ENCODE measurements at places on chromosomes 4 and X. TPM values are rescaled to one million over a fixed set of nuclear protein-coding genes. Genes with fewer than 3 reads are reported as not detected.
A peak's percentile ranks its signal among the peaks of the same experiment; 100 is the strongest.

DNA sequence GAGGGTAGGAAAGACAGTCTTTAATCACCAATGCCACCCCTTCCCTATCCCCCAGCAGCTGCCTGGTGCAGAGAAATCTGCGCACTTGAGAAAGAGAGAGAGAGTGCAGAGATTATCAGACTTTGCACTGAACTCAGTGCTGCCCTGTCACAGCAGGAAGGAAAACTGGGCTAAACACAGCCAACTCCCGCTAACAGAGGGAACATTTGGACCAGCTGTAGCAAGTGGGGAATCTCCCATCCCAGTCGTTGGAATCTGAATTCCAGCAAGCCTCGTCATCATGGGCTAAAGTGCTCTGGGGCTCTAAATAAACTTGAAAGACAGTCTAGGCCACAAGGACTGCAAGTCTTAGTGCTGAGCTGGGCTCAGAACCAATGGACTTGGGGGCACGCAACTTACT is 168.7 kb downstream of the DLG3 start:
- no peak for DNase-seq

- no peak for DNase-seq
Measured at GRCh38 chrX:70096052-70096451, 33.8 kb downstream of the OTUD6A start.

- no peak for DNase-seq
Measured at GRCh38 chrX:121851033-121851432, 803.6 kb downstream of the GLUD2 start.

- no peak for DNase-seq
Measured at GRCh38 chr4:40750461-40751258, 905 bp downstream of the NSUN7 start.

- DNase-seq = no peak
Measured at GRCh38 chr4:110586131-110586850, 36.6 kb downstream of the PITX2 start.

- no peak for DNase-seq
Measured at GRCh38 chr4:185625503-185625902, 90.2 kb upstream of the PDLIM3 start.

- no peak for DNase-seq
Measured at GRCh38 chr4:148435654-148436406, 6.4 kb downstream of the NR3C2 start.

The CLNK gene
- not detected for total RNA-seq

- DNase-seq = no peak
Measured at GRCh38 chrX:27976284-27976683, 5.0 kb downstream of the DCAF8L1 start.

DNA sequence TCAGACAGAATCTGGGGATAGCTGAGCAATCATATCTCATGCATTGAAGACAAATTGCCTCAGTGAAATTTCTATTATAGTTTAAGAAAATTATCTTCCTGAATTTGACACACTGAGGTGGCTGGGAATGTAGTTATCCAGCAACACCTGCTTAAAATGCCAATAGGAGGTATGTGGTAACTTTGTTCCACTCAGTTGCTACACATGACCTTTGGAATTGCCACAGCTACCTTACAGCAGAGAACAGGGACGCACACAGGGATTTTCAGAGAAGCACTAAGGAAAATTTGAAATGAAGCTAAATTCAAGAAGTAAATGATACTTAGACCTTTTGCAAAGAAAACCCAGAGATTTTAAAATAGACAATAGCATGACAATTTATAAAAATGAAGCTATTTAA is 264.6 kb downstream of the IL1RAPL1 start:
- DNase-seq = no peak

- DNase-seq = no peak
Measured at GRCh38 chr4:139886798-139887197, 221.2 kb downstream of the MGST2 start.

- DNase-seq = no peak
Measured at GRCh38 chr4:152458801-152459302, 77.0 kb downstream of the FBXW7 start.

DNA sequence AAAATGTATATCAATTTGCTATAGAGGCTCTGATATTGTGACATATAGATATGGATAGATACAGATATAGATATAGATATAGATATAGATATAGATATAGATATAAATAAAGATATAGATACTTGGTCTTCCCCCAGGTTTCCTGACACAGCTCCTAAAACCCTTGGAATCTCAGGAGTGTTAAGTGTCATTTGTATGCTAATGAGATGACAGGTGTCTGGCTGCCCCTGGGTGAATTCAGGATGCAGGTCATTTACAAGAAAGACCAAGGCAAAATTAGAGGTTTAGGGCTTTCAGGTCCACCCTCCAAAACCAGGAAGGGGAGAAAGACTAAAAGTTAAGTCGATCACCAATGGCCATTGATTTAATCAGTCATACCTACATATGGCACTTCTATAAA is 1034.8 kb downstream of the PDHA2 start:
- DNase-seq = no peak

GRCh38 chr4:88737307-88737941 is 39.8 kb upstream of the NAP1L5 start:
- DNase-seq = no peak

GRCh38 chrX:18294893-18295292 is 59.6 kb downstream of the SCML2 start:
- no peak for DNase-seq

DNA sequence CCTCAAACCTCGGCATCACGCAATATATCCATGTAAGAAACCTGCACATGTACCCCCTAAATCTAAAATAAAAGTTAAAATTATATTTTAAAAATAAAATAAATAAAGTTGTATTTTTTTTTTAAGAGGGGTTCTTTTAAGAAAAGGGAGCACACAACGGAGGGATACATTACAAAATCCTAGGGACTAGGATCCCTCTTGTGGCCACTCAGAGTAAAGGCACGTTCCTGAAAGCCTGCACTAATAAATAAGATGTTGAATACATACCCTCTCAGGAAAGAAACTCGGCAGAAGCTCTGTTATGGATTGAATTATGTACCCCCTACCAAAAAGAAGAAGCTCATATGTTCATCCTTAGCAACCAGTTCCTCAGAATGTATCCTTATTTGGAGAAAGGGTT is 50.9 kb upstream of the PRDX4 start:
- no peak for DNase-seq

DNA sequence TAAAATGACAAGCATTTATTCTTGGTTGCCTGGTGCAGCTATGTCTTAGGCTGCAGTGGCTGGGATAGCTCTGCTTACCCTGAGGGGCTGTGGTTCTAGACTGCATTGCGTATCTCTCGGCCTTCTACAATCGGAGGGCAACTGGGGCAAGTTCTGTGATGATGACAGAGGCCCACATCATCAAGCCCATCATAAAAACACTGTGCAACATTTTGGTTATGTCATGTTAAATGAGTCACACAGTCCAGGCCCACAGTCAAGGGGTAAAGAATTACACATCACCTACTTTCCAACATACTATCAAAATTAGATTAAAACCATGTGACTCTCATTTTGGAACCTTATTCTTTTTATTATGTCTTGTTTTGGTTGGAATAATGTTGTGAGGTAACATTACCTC is 120.2 kb upstream of the GUCY1A1 start:
- no peak for DNase-seq

- DNase-seq = peak; percentile 71
Measured at GRCh38 chr4:87006676-87007527, 72.1 kb downstream of the AFF1 start.

DNA sequence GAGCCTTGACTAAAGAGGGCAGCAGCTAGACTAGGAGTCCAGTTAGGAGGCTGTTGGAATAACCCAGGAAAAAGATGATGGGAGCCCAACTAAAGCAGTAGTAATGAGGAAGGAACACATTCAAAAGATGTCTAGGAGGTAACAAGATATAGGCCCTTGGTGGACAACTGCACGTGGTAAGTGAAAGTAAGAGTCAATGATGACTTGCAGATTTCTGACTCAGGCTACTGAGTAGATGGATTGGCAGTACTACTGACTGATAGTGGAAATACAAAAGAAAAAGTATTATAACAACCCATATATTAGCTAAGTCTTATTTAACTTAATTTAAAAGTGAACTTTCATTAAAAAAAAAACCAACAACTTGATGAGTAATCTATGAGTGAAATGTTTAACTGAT is 74.0 kb downstream of the PAK3 start:
- no peak for DNase-seq

The SLC10A4 gene
- 0.72 TPM for total RNA-seq

The RENBP gene
- 24.3 TPM for total RNA-seq

The DGKK gene
- not detected for total RNA-seq

- no peak for DNase-seq
Measured at GRCh38 chr4:833156-833555, 7.2 kb upstream of the CPLX1 start.

- DNase-seq = no peak
Measured at GRCh38 chrX:13066391-13066790, 22.0 kb upstream of the FAM9C start.

DNA sequence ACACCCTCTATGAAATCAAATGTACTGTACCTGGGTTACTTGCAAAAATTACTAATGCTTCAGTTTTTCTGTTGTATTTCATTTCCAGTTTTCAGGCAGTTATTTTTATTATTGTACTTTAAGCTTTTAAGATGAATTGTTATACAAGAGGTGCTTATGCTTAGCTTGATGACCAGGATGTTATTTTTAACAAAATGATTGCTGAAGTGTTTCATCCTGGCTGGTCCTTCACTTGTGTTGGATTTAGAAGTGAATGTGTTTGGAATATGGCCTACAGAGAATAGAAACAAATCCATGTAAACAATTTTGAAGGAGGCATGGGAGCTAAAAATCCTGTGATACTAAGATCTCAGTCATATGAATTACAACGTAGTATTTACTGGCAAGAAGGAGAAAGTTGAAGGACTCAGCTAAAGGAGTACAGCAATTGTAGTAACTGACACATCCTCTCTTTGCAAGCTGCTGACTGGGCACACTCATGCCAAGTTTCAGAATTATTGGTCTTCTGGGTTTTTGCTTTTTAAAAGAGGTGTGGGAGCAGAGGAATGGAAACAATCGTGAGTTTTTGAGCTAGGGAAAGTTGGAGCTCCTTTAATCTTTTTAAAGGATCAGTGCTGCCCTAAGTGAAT is 9.2 kb downstream of the UBE2A start:
- no peak for DNase-seq

The APELA gene
- not detected for total RNA-seq

GRCh38 chr4:54662901-54663585 is 5.3 kb downstream of the KIT start:
- no peak for DNase-seq

The TCEAL6 gene
- not detected for total RNA-seq

The RHOXF1 gene
- total RNA-seq = not detected

GRCh38 chr4:76489686-76490161 is 54.7 kb downstream of the SHROOM3 start:
- no peak for DNase-seq

GRCh38 chr4:3116955-3117354 is 42.5 kb downstream of the HTT start:
- DNase-seq = no peak

DNA sequence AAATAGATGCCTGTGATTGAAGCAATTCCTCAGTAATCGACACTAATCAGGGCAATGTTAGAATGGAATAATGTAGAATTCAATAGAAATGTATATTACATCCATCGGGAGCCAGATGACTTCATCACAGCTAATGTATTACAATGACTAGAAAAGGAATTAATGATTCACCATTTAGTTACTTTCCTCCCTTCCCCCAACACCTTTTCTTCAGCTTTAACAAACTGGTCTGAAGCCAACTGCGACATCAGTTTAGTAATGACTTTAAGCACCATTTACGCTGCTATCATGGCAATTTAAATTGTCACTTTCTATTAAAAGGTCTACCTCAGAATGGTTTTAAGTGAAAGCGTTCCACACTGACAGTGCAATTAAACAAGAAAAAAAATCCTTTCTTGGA is 45.1 kb downstream of the SUPT20HL2 start:
- DNase-seq = no peak

DNA sequence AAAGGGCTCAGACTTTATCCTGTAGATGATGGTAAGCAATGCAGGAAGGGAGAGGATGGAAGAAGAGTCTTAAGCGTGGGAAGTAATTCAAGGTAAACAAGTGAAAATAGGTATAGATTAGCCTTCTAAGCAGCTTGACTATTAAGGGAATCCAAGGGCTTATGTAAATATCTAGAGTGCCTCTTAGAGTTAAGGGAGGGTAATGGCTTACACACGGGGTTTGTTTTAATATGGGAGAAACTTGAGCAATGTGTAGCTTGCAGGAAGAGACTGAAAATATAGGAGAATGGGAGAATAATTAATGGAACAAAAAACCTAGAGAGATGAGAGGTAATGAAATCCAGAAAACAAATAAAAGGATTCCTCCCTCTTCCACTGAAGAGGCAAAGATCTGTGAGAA is 12.8 kb upstream of the SAP30 start:
- no peak for DNase-seq

DNA sequence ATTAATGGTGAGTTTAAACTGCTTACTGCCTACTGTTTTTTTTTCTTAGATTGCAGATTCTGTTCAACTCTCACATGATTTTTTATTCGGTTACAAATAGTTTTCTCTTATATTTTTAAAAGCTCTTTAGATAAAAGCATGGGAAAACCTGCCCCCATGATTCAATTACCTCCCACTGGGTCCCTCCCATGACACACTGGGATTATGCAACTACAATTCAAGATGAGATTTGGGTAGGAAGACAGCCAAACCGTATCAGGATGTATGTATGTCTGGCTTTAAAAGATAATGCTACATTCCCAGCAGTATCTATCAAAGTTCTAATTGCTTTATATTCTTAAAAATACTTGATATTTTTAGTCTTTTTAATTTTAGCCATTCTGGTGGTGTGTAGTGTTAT is 131.5 kb downstream of the JADE1 start:
- DNase-seq = no peak

DNA sequence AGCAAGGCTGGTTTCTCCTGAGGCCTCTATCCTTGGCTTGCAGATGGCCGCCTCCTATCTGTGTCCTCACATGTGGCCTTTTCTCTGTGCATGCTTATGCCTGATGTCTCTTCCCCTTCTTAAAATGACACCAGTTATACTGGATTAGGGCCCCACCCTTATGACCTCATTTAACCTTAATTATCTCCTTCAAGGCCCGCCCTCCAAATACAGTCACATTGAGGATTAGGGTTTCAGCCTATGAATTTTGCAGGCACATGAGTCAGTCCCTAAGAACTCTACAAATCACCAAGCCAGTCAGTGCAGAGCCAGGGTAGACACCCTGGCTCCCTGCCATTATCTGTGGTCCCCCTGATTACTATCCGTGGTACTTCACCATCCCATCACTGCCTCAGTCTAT is 51.6 kb downstream of the MAML3 start:
- DNase-seq = no peak

The SH3D19 gene
- total RNA-seq = 161 TPM

The PAGE4 gene
- not detected for total RNA-seq

The STPG2 gene
- 0.24 TPM for total RNA-seq

DNA sequence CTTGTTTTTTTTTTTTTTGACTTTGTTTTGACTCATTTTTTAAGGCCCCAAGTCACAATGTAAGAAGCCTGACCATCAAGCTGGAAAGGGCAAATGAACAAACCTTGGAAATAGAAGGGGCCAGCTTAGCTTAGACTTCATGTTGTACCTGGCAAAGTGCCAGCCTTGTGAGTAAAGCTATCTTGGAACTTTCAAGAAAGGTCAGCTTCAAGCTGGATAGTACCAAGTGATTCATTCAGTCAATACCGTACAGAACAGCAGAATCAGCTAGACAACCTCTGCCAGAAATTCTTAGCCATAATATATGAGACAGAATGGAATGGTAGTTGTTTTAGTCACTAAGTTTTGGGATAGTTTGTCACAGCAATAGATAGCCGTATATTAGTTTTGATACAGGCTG is 1492.2 kb upstream of the TENM3 start:
- DNase-seq = no peak

- DNase-seq = no peak
Measured at GRCh38 chr4:79625361-79625760, 217.3 kb upstream of the GK2 start.
